ENCODE measurements at places on chromosomes 13 and 19.

DNA sequence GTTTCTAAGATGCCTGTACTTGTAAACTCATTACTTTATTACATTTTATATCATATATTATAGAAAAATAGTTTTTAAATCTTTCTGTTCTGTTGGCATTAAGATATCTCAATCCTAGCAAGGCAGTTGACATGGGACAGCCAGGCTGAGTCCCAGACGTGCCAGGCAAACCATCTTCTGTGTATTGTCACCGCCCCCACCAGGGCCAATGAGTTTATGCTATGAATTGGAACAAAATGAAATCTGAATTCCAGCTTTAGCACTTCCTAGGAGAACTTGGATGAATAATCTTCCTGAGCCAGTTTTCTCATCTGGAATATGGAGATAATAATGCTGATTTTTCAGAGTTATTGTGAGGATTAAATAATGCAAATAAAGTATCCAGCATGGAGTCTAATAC is 79.9 kb upstream of the GSX1 start:
- peak; percentile 34 for DNase-seq

- no peak for DNase-seq
These were observed 20.1 kb upstream of the ESD start for GRCh38 chr13:46817095-46817494.

GRCh38 chr13:65090186-65090585 is 2139.9 kb downstream of the PCDH9 start:
- no peak for DNase-seq

DNA sequence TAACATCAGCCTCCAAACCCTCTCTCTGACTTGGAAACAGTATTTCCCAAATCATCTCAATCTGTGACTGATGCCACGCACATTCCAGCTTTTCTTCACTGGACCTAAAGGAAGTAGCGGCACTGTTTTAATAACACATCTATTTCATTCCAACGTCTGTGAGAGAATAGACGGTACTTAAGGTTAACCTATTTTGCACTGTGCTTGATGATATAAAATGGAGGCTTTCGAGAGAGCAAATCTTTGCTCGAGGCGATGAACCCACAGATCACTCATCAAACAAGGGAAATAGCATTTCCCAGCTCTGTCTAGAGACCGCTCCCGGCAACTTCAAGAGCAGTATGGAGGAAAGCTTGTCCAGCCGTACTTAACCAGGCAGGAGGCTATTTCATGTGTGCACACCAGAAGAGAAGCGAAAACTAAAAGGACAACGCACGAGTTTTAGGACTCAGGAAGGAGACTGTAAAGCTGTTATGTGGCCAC is 2.9 kb downstream of the UBL3 start:
- DNase-seq = peak; percentile 18

DNA sequence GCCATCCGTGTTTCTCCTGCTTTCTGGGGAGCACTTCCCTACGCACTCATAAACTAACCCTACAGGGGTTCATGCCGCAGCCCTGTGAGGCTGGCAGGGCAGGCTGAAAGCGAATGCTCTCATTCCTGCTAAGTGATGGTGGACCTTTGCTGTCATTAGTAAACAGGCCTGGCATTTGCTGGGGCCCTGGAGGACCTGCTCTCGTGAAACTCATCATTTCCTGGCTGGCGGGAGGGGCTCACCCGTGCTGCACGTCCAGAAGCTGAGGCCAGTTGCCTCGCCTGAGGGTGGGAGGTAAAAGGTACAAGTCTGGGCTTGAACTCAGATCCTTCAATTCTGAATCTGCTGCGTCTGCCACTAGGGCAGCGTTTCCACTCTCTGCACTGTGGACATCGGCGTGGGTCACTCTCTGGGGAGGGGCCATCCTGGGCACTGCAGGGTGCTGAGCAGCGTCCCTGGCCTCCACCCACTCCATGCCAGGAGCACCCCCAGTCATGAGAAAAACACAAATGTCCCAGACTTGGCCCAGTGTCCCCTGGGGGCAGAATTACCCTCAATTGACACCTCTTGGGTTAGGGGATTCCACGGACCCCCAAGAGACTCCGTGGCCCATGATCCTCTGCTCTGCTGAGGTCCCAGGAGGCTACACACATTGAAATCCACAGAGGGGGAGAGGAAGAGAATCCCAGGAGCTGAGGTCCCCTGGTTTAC is 7.0 kb downstream of the MOB3A start:
- DNase-seq = no peak

- DNase-seq = peak; percentile 33
These were observed at the start of gene ATP12A for GRCh38 chr13:24680258-24680920. Gene ATP12A (plus strand): TSS chr13:24680408. CDS start chr13:24680744, 336 bp downstream.

DNA sequence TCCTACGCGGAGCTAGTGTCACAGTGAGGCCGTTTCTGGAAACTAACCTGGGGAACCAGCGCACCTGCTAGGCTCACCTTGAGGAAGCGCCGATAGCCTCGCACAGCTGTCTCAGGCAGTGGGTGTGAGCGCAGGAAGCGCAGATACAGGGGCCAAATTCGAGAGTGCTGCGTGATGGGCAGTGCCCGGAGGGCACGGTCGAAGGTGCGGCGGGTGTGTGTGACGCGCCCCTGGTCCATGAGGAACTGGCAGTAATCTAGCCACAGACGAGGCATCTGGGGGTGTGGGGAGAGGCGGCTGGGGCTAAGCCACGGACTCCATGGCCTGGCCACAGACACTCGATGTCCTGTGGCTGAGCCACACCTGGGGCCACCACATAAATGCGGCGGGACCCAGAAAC is 2.2 kb downstream of the XAB2 start:
- DNase-seq = no peak

DNA sequence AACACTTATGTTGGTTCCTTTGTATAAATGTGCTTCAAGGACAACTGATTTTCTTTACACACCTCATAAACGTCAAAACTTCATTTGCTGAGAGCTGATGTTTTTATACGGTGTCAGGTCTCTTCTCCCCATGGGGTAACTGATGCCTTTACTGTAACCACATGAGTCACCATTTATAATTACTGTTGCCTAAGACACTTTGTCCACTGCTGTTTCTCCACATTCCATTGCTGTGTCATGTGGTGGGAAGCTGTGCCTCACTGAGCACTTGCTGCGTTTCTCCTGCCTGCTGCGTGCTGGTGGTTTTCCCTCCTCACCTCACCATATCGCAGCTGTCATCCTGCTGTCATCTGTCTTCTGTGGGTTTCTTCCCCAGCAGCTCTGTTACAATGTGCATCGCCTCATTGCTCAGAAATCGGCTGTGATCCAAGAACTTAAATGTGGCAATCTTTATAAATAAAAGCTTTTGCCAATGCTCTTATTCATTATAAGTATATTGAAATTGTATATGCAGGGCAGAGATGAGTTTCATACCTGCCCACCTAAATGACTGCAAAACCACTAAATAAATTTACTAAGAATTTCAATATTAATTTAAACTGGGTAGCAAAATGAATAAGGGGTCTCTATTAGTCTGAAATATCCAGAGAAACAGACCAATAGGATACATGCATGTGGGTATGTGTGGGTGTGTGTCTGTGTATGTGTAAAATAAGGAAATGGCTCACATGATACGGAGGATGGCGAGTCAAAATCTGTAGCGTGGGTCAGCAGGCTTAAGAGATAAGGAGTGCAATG is 547.0 kb upstream of the SLITRK5 start:
- DNase-seq = no peak

GRCh38 chr13:40644838-40645604 is 21.4 kb downstream of the FOXO1 start:
- no peak for DNase-seq

- DNase-seq = no peak
These were observed 2.1 kb downstream of the SIX5 start for GRCh38 chr19:45766869-45767346.

DNA sequence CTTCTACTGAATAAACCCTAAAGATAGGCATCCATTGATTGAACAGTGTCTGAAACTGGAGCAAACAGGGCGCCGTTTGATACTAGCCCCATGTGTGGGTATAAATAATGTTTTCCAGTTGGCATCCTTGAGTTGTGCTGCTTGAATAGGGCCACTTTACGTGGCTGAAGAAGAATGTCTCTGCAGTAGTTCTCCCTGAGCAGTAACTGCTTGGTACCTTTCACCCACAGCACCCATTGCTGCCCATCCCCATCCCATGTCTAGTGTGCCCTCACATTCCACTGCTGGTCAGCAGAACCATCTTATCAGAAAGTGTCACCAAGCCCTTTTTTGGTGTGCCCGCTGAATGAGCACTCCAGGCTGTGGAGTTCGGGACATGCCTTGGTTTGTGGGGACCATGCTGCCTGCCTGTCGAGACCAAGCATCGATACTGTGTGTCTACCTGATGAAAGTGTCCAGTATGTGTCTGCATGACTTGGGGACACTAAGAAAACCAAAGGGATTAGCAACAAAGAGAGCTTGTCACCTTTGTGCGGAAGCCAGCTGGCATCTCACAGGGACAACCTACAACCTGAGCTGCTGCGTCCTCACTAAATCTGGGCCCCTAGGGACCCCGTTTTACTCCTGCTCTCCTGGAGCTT is 162.0 kb downstream of the TM9SF2 start:
- DNase-seq = no peak

GRCh38 chr19:19461671-19462622 is 53.4 kb downstream of the TSSK6 start:
- DNase-seq = peak; percentile 41
